Activated T-cell treated with anti-CD3 and anti-CD28 coated beads, Interleukin-2, amount 50 U/mL, for 4 hours (primary cell): ENCODE measurements at places on chromosomes 5 and 9.

DNA sequence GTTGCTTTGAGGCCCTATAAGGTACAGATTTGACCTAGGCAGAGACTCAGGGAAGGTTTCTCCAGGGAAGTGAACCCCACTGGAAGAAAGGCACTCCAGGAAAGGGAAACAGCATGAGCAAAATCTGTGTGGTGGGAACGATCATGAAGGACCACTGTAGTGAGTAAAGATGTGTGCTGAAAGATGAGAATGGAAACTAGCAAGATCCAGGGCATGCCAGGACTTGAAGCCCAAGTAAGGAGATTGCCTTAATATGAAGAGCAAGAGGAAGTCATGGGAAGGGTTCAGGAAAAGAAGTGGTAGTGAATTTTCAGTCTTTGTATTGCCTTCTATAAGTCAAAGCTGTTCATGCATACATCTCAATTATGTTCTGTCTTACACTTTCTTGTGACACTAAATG is 55.2 kb upstream of the SLIT3 start:
- no peak for DNase-seq

DNA sequence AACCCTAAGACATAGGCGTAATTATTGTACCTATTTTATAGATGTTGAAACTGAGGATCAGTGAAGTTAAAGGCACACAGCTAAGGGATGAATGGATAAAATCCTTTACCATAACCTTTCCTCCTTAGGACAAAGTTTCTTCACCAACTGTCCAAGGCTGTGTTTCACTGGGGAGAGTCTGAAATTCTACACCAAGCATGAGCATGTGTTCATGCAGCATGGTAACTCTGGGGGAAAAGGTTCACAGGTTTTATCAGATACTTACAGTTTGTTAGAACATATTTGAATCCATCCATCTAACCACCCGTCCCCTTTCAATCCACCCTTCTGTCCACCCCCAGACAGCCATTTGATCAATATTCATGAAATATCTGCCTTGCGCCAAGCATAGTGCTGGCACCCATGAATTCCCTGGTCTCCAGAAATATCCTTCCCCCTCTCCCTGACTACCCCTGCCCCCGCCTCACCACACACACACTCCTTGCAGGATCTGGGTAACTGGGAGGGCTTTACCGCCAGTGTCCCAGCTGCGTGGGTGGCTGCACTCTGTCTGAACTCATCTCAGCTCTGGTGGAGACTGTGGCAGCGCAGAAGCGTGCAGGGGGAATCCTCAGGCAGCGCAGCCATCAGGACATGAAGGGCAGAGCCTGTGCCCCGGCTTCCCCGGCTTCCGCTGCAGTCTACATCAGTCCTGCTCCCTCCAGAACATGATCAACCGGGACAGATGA is 6.3 kb upstream of the KCNIP1 start:
- no peak for DNase-seq

- DNase-seq, result no peak
Measured at GRCh38 chr5:115978779-115979178, 16.5 kb downstream of the LVRN start.

DNA sequence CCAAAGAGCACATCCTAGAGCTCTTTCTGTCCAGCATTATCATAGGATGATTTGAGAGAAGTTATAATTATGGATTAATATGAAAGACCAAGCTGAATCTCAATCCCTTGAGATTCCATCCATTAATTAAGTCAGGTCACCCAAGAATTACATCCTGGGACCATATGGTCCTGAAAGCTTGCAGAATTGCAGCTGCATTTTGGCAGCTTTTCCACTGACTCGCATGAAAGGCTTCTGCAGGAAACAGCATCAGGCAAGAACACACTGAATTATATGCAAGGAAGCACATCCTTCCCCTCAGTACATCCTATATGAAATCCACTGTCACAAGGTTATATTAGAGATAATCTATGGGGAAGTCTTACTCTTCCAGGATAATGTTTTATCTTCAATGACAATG is 109.1 kb upstream of the CTNND2 start:
- DNase-seq, result no peak

DNA sequence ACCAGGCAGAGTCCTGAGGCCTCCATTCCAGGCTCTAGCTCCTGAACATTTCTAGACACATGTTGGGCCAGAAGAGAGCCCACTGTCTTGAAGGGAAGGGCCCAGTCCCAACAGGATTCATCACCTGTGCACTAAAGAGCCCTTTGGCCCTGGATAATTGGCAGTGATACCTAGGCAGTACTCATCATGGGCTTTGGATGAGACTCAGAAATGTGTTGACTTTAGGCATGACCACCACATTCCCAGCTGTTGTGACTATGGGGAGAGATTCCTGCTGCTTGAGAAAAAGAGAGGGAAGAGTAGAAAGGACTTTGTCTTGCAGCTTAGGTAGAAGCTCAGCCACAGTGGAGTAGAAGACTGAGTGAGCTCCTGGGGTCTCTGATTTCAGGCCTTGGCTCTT is 138.4 kb upstream of the DAPK1 start:
- no peak for DNase-seq

DNA sequence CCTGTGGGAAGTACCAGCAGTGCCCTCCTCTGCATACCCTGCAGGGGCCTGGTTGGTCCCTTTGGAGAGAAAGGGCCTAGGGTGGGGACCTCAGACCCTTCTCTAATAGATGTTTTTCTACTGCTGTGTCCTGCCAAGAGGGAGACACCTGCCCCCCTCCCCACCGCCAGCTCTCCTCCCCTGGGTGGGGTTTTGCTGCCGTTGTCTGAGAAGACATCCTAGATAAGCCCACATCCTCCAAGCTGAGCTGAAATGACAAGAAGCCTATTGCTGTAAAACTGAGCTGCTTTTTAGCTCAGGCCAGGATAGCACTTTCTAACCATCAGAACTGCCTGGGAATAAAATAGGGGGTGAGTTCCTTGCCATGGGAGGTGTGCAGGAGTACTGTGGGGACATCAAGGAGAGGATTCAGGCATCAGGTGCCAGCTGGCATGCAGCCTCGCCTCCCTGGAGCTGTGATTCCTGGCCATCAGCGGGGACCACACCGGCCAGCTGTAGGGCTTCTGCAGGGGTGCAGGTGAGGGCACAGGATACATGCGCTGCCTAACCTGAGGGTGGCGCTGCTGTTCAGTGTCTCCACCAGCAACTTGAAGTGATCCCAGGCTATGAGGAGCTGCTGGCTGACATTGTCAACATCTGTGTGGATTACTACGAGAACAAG is 37.9 kb downstream of the CYFIP2 start:
- DNase-seq, result peak; percentile 19

GRCh38 chr9:111953444-111953843 is 56.8 kb downstream of the UGCG start:
- DNase-seq, result no peak

GRCh38 chr9:131100445-131100844 is 4.1 kb downstream of the AIF1L start:
- no peak for DNase-seq
